ENCODE measurements at places on chromosomes 12 and 14. TPM values are rescaled to one million over a fixed set of nuclear protein-coding genes. Genes with fewer than 3 reads are reported as not detected.

- no peak for DNase-seq
Observed at GRCh38 chr12:11621797-11622423, 27.6 kb upstream of the ETV6 start.

- no peak for DNase-seq
Observed at GRCh38 chr12:90485560-90485959, 469.4 kb downstream of the CCER1 start.

GRCh38 chr12:107241411-107241810 is 148.1 kb upstream of the CRY1 start:
- DNase-seq: no peak

- no peak for DNase-seq
Observed at GRCh38 chr12:80154261-80154660, 54.9 kb downstream of the OTOGL start.

DNA sequence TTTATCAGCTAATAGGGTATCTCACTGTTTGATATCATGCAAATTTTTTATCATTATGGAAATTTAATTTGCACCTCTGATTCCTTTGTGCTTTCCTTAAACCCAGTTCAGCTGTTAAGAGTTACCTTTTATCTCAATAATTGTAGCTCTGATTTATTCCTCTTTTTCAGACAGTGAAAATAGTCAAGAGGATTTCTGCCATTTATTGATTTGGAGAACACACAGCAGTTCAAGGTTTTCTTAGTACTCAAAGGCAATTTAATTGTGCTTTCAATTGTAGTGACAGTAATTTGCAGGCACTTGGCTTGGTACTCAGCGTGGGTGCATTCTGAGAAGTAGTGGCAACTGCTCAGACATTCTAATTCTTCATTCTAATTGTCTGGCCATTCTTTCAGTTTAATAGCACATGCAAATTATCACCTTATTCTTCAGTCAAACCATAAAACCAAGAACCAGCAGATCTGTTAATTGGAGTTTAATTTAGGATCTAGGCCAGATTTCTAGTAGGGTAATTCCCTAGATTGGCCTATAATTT is 709.3 kb downstream of the RPS29 start:
- no peak for DNase-seq

DNA sequence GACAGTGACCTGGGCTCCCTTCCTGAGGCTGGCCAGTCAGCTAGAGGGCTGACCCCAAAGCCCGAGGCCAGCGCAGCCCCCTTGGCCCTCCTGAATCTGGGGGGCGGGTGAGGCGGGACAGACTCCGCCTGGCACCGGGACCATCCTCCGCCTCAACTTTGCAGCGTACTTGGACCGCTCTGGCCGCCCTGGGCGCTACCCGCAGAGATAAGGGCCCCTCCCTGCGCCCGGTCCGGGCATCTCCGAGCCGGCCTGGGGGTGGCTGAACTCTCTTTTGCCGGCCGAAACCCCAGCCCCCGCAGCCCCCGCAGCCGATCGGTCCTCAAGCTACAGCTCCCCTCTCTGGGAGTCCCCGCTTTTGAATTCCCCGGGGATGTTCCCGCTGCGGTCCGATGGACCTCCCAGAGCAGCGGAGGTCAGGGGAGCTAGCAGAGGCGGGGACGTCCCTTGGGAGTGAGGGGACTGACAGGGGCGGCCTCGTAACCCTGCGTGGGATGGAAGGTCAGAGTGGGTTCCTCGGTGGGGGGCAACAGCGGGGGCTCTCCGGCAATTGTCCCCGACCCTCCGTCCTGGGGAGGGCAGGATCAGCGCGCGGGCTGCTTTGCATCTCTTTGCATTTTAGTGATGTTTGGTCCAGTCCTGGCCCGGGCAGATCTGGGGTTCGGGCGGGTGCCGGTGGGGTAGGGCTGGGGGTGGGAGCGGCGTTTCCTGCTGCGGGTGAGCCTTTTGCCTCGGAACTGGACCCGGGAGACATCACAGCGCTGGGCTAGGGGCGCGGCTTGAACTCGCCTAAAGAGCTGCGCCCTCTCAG is at the start of gene CRIP1:
TSS of gene CRIP1 (plus strand) at position 724 of the 811 bp plus-strand sequence. CDS start 374 bp downstream, outside the sequence.
- DNase-seq: no peak

DNA sequence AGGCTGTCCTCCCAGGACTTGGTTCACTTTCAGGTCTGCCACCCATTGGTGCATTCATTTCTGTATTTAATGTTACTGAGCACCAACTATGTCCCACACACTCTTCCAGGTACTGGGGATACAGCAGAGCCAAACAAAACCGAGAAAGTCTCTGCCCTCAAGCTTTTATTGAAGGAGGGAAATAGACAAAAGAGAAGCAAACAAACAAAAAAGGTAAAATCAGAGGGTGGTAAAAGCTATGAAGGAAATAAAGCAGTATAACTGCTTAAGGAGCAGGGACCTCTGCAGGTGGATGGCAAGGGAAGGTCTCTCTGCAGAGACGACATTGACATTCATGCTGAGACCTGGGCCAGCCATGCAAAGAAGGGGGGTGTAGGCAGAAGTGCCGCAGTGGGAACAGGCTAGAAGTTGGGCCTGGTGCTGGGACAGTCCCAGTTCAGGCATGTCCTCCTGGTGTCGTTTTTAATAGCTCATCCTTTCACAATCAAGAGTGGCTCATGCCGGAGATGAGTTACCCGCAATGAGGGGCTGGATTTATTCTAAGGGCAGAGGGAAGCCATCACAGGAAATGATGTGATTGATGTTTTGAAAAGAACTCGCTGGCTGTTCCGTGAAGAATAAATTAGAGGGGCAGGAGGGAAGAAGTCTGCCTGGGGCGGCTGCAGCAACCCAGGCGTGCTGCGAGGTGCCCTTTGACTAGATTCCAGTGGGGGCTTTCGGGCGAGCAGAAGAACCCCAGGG is 72.8 kb downstream of the IRF2BPL start:
- DNase-seq: no peak

GRCh38 chr14:32724867-32725471 is 213.7 kb upstream of the NPAS3 start:
- DNase-seq: peak; percentile 4

DNA sequence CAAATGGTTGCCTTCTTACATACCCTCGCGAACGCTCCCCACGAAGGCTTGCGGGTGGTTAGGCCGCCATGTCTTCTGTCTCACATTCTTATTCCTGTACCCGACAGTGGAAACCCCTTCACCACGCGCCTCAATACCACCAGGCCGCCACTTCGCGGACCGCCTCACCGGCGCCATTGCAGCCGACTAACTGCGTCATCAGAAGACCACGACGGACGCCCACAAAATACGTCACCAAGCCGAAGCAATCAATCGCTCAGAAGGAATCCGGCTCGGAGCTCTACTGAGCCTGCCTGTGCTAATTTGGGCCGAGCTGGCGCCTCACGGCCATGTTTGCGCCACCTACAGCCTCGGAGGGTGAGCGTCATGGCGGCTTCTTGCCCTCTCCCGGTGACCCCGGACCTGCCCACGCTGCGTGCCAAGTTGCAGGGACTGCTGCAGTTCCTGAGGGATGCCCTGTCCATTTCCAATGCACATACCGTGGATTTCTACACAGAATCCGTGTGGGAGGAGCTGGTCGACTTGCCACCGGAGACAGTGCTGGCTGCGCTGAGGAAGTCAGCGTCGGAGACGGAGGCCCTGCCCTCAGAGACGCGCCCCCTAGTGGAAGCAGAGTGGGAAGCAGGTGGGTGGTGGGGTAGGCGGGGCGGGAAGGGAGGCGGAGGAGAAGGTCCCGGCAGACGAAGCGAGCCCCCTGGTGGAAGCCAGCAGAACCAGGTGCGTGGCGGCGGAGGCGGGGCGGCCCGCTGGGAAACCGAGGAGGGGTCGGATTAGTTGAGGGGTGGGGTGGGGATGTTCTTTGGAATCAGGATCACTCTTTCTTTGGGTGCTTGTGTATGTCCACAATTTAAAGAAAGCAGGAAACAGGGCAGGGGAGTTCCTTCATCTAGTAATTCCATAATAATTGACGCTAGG is at the start of the genes CCDC59 and METTL25:
TSS of gene CCDC59 (minus strand) at position 188 of the 915 bp plus-strand sequence. CDS start at position 177, 11 bp downstream.
TSS of gene METTL25 (plus strand) at position 330 of the 915 bp plus-strand sequence. CDS start at position 367, 37 bp downstream.
- peak; percentile 98 for DNase-seq

- no peak for DNase-seq
Observed at GRCh38 chr14:24138396-24139271, 2.6 kb downstream of the PSME1 start.

GRCh38 chr12:11623382-11623781 is 26.1 kb upstream of the ETV6 start:
- peak; percentile 18 for DNase-seq

DNA sequence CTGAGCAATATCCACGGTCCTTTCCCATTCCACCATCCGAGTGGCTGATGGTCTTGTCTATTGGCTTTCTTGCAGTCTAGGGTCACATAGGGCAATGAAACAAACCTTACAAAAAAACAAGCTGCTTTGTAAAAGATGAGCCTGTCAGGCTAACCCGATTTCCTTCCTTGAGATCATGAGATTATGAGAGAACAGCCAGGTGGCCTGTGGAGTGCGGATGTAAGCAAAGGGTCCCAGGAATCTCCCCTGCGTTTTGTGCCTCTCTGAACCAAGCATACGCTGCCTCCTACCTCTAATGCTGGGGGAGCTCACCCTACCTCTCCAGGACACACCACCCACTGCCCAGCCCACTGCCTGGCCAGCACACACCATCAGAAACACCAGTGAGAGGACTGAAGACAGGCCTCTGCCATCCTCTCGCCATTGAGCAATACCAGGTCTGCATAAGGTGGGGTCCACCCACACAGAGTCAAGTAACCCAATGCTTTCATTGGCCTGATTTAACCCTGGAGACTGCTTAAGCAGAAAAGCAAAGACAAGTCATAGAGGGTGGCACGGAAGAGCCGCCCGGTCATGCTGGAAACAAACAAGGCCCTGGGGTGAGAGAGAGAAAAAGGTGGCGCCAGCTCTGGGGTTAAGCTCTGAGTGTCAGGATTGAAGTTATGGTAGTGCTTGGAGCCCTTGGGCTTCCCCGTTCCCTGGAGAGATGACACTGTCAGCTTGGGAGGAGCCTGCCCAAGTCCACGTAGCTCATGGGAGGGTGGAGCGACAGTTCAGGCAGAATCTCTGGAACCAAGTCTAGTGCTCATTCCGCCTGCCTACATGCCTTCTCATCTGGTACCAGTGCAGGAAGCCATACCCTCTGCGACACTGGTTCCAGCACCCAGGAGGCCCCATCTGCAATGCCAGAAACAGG is 46.6 kb downstream of the CALM1 start:
- DNase-seq: no peak

DNA sequence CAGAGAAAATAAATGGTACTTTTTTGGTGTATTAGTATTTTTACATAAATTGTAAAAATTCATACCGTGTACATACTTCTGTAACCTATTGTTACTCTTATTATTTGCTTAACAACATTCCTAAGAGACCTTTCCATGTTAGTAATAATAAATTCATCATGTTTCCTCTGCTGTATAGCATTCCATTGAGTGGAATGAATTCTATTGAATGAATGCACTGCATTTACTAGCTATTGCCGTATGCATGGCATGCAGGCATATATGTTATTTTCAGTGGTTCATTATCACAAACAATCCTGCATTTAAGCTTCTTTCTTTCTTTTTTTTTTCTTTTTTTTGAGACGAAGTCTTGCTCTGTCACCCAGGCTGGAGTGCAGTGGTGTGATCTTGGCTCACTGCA is 137.6 kb upstream of the TBX3 start:
- no peak for DNase-seq

DNA sequence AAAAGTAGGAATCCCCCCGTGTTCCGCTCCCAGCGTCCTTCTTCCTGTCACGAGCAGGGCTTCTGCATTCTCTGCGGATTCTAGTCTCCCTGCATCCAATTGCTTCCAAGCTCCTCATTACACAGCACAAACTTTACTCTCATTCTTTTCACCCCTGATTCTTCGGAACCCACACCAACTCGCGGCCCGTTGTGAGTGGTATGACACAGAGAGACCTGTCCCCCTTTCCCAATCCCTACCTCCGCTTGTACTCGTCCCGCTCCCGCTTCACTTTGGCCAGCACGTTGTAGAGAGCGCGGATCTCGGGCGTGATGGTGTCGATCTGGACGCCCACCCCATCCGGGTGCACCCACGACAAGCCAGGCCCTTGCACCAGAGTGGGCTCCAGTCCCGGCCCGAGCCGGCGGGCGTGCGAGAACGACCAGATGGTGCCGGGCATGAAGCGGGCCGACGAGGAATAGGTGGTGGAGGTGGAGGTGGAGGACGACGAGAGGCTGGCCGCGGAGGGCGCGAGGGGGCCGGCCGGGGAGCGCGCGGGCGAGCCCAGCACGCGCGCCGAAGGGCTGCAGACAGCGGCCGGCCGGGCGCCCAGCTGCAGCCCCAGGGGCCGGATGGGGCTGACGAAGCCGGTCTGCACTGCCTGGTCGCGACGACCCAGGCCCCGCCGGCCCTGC is 687 bp downstream of the IFFO1 start:
- DNase-seq: no peak

DNA sequence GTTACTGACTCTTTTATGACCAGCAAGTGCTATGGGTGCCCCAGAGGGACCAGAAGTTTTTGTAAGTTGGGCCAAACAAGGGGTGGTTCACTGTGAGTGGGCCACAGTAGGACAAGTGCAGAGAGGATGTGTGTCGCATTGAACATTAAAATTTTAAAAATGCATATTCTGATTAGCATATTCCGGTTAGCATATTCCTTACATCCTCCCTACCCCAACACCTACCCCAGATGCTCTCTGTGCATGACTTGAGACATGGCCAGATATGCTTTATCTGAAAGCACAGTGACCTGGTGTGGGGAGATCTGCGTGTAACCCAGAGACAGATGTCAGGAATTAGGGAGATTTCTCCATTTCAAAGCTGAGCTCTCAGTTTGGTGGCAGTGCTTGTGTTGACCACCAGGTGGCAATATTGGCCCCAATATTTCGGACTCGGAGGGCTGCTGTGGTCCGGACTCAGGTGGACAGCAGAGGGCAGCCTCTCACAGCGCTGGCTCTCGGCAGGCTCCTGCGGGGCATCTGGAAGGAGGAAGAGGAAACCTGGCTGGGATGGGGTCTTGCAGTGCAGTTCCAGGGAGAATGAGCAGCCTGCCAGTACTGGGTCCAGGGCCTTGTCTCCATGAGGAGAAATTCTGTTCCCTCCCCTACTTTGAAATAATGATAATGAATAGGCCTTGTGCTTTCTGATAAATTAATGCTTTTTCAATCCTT is 1.6 kb upstream of the CEBPE start:
- peak; percentile 95 for DNase-seq

GRCh38 chr12:90069711-90070110 is 361.1 kb upstream of the ATP2B1 start:
- no peak for DNase-seq

DNA sequence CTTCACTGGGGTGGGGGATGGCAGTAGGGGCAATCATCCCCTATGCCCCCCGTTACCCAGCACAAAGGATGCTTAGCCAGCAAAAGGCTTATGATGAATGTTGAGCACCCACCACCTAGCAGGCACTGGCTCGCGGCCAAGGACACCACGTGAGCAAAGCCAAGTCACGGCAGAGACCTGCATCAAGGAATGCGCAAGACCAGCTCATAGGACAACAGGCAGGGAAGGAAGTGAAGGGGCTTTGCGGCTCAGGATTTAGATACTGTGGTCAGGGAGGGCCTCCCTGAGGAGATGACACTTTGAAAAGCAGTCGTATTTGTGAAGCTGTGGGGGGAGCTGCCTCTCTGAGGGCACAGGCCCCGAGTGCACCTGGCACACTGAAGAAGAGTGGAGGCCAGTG is 32.8 kb downstream of the SH2B3 start:
- DNase-seq: peak; percentile 54

GRCh38 chr14:100291305-100292075 is 14.8 kb downstream of the SLC25A29 start:
- DNase-seq: no peak

PRH2 gene
- total RNA-seq: not detected

FAM181A gene
- total RNA-seq: not detected

GARIN6 gene
- total RNA-seq: not detected

SERPINA10 gene
- total RNA-seq: 23.0 TPM

ABCD2 gene
- 0.16 TPM for total RNA-seq

KRT75 gene
- total RNA-seq: not detected

RIMBP2 gene
- 4.4 TPM for total RNA-seq

KRT81 gene
- total RNA-seq: not detected

OLR1 gene
- 15.1 TPM for total RNA-seq

KRT2 gene
- not detected for total RNA-seq

FOXG1 gene
- total RNA-seq: not detected
